Nucleus accumbens (tissue), 56 donors: ENCODE measurements at places on chromosomes 4 and X.

- no peak for DNase-seq
These were observed 496.9 kb downstream of the TMA16 start for GRCh38 chr4:163991298-163991865.

GRCh38 chrX:135522878-135523693, 2.6 kb downstream of the INTS6L start:
- no peak for DNase-seq

DNA sequence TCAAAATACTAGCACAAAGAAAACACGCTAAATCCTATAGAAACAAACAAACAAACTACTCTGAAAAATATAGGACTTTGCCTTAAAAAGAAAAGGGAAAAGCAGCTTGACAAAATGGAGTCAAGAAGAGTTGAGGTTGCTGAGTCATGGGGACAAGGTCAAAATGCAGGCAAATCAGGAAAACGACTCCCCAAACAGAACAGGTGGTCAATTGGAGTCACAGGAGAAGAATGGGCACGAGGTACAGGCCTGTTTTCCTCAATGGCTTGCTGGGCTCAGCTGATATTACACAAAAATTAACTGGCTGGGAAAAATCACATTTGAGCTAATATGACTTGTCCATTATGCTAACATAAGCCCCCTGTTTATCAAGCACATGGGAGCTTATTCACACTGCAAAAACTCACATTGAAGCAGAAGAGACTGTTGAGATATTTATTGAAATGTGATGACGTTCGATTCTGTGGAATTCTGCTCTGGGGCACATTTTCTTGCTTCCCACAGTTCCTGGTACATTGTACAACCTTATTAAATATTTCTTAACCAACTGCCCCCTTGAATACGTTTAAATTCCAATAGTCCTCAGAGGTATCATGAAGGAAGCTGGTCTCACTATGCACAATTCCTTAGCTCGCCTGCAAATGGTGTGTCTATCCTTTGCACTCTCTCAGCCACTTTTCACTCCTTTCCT, 1622.1 kb downstream of the STIM2 start:
- DNase-seq = no peak

GRCh38 chrX:136635235-136635634, 12.7 kb upstream of the CD40LG start:
- DNase-seq = no peak

- no peak for DNase-seq
These were observed 181.9 kb upstream of the TRAM1L1 start for GRCh38 chr4:117267317-117267716.

GRCh38 chr4:136246876-136247275, 1285.4 kb downstream of the PCDH18 start:
- no peak for DNase-seq

DNA sequence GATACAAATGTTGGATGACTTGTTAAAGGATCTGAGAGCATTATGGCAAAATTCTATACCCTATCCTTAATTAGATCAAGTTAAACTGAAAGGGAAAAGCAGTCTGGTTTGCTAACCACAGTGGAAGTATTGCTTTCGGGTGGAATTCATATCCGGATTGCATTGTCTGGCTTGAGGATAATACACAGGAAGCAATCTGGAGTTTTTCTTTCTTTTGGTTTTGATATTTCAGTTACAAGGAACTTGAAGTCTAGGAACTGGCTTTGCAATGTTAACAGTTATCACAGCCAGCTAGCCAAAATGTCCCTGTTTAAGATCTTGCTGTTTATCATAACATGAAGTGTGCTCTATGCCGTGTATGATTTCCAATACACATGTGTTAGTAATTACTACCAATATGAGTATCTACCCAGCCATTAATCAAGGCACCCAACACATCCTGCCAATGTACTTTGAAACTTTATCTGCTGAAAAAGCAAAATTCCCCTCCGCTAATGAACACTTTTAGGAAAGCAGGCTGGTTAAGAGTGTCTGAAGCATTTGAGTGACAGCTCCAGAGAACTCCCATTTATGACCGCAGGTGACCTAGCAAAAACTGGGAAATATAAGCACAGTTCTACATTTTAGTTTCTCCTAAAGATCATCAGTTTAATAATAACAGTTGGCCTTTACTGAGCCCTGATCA, 146.4 kb downstream of the PALLD start:
- DNase-seq = no peak

GRCh38 chr4:150212485-150212884, 134.2 kb downstream of the DCLK2 start:
- DNase-seq = no peak

DNA sequence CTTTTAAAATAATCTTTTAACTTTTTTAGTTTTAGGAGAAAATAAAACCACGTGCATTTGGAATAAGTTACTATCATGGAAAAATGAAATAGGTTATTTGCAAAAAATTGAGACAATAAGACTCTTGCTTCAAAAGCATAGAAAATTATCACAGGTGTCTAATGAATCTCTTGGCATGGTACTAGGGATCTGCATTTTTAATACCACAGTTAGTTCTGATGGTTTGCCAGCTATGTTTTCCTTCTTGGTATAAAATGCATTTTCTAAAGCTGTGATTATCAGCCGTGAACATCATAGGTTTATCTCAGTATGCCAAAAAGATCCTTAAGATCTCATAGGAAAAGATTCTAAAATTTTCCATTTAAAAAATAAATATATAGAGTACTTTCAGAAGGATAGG, 83.9 kb downstream of the RASL11B start:
- no peak for DNase-seq

- no peak for DNase-seq
These were observed 154.9 kb downstream of the PJA1 start for GRCh38 chrX:69010339-69010738.

DNA sequence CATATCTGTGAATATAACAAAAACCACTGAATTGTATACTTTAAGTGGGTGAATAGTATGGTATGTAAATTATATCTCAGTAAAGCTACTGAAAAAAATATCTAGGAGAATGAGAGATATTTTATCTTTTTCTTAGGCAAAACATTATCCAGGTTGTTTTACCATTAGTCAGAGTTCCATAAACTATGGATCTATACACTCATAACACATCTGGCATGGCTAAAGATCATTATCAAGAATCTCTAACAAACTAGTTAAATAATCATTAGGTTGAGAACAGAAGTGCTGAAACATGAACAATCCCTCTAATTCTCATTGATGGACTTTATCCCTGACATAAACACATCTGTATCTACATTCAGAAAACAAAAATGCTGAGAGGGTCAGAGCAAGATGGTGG, 15.6 kb downstream of the MED14 start:
- DNase-seq = no peak

DNA sequence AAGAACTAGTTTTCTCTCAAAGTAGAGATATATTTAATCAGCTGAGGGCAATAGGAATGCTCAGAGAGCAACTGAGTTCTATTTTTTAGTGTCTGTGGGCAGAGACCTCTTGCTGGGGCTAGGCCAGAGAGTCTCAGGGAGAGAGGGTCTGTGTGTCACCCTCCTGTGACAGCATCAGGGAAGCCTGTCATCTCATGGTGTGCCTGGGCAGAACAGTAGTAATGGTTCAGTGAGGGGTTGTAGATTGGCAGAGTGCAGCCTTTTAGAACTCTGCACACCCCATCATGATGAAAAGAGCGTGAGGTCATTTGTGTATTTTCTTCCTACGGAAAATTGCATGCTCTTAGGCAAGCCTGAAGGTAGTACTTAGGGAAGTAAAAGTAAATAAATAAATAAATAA, 1396.5 kb upstream of the AGA start:
- DNase-seq = no peak

DNA sequence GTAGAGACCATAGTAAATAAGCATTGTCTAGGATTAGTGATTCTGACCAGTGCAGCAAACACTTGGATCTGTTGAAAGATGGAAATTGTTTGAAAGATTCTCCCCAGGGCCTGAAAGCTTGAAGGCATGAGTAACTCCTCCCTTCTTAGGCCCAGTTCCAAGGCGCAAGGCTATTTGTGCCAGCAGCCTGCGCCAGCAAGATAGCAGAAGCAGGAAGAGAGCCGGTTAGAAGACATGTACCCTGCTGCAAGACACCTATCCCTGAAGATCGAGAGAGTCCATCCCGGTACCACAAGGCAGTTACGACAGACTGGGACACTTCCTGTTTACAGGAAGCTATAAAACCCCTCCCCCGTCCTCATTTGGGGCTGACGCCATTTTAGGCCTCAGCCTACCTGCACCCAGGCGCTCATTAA, 72.4 kb upstream of the JADE1 start:
- no peak for DNase-seq

DNA sequence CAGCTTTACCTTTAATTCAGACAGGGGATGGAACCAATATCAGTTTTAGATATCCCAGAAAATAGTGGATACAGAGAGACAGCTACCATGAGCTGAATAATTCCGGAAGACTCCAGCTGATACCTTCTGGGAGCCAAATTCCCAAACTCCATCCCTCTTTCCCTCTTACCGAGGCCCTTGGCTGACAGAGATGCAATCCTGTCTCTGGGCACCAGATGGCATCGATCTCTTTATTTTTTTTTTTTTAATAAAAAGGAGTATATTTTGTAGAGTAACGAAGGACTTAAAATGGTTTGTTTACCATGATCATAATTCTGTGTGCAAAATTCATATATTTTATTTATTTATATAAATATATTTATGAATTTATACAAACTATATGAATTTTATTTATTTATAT, 31.0 kb downstream of the RAB40A start:
- no peak for DNase-seq

DNA sequence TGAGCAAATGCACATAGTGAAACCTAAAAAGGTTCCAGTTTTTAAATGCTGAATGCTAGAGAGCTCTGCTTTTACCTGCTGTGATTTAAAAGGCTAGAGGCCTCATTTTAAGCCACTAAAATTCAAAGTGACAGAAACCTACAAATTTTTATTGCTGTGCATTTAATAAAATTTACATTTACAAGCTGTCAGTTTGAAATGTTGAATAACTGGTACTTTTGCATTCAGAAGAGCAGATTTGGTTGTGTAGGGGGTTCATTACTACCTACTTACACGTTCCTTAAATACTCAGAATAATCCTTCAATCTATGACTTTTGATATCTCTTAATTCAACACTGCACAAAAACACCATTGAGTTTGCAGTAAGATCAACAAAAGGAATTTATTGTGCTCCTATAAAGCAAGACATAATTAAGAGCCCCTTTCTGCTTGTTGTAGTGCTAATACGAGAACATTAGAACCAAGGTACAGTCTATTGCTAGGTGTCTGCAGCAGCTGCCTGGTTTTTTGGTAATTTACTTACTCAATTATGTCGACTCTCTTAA, 27.9 kb downstream of the NKX3-2 start:
- no peak for DNase-seq

DNA sequence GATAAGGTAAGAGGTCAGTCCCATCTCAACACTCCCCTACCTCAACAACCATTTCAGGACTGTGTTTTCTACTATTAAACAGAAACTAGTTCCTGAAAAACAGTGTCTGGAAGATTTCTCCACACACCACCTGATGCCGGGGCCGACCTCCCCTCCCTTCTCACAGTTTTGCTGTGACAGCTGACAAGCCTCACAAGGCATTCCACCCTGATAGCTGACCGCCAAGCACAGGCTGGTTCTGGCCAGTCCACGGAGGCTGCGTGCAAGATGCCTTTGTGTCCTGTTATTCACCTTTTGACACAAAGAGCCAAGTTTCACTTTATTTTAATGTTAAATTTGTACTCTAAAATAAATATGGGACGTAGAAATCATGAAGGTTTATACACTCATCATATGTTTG, 758.6 kb downstream of the PDHA2 start:
- DNase-seq = no peak

DNA sequence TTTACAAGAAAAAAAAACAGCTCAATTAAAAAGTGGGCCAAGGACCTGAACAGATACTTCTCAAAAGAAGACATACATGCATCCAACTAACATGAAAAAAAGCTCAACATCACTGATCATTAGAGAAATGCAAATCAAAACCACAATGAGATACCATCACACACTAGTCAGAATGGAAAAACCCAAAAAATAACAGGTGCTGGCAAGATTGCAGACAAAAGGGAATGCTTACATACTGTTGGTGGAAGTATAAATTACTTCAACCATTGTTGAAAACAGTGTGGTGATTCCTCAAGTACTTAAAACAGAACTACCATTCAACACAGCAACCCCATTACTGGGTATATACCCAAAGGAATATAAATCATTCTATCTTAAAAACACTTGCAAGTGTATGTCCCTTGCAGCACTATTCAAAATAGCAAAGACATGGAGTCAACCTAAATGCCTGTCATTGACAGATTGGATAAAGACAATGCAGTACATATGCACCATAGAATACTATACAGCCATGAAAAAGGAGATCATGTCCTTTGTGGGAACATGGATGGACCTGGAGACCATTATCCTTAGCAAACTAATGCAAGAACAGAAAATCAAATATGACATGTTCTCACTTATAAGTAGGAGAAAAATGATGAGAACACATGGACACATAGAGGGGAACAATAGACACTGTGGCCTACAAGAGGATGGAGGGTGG, 97.6 kb downstream of the RAB28 start:
- DNase-seq = no peak

GRCh38 chrX:83469551-83469950, 38.5 kb upstream of the POU3F4 start:
- no peak for DNase-seq

DNA sequence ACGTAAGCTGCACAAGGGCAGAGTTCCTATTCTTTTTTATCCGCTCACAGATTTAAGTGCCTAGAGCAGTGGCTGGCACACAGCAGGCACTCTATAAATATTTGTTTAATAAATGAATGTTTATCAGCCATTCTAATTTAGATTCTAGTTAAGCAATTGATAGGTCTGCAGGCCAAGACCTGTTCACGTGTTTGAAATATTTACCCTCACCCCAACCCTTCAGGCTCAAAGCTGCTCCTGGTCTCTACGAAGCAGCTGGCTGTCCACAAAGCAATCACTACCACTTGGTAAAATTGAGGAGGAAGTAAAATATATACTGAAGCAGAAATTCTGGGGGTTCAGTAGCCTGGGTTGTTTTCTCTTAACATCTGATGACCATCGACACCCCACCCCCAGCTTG, 158.1 kb downstream of the MGST2 start:
- DNase-seq = no peak

- no peak for DNase-seq
These were observed 68.9 kb downstream of the MAOB start for GRCh38 chrX:43813319-43813718.

GRCh38 chr4:184896868-184897715, 71.3 kb upstream of the ACSL1 start:
- no peak for DNase-seq

GRCh38 chr4:156654410-156654809, 317.2 kb downstream of the PDGFC start:
- DNase-seq = no peak

DNA sequence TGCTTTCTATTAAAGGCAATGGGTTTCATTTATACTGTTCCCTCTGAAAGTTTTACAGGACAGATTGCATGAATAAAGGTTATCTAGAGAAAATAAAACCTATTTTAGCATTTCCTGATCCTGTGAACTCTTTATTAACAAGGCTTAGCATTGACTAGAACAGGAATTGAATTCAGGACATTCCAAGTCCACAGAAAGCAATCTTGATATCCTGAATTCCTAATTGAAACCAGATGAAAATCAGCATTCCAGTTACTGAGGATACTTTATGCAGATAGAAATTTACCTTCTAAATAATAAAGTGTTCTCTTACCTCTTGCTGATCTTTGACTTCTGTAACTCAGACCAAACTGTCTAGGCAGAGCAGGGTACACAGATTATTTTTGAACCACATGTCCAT, 151.4 kb downstream of the ZNF518B start:
- no peak for DNase-seq

- no peak for DNase-seq
These were observed 14.0 kb downstream of the RASL11B start for GRCh38 chr4:52876069-52876468.

- no peak for DNase-seq
These were observed 163.3 kb upstream of the SPRY1 start for GRCh38 chr4:123233136-123233768.

- DNase-seq = no peak
These were observed 28.7 kb downstream of the IL13RA1 start for GRCh38 chrX:118756101-118756500.
